ENCODE measurements at places on chromosomes 13 and 19.

GRCh38 chr13:52827839-52828238 is 20.6 kb downstream of the PCDH8 start:
- no peak for DNase-seq

GRCh38 chr13:48158915-48159314 is 64.0 kb upstream of the MED4 start:
- DNase-seq = no peak

DNA sequence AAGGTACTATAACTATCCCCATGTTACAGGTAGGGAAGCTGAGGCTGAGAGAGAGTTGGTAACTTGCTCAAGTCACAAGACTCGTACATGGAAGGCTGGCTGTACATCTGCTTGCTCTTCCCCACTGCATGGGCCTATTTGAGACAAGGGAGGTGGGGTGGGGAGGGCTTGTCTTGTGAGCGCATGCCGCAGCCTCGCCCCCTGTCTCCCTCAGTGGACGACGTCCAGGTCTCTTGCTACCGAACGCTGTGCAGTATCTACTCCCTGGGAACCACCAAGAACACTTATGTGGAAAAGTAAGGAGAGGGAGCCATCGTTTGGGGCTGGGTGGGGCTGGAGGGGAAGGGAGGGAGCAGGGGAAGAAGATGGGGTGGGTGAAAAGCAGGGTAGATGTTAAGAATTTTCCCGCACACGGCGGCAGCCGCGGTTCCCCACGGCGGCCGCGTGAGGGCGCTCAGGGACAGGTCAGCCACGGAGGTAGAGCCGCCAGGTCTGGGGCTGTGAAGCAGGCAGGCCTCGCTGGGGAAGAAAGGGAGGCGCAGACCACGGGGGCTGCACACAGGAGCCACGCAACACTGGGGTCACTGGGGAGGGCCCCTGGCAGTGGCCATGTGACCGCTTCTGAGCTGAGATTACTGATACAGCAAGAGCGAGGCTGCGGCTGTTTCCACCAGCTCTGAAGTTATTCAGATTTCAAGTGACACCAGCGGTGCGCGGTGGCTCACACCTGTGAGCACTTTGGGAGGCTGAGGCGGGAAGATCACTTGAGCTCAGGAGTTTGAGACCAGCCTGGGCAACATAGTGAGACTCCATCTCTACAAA is 81.5 kb downstream of the RYR1 start:
- peak; percentile 49 for DNase-seq

GRCh38 chr13:49649244-49649962 is 21.1 kb downstream of the ARL11 start:
- no peak for DNase-seq

DNA sequence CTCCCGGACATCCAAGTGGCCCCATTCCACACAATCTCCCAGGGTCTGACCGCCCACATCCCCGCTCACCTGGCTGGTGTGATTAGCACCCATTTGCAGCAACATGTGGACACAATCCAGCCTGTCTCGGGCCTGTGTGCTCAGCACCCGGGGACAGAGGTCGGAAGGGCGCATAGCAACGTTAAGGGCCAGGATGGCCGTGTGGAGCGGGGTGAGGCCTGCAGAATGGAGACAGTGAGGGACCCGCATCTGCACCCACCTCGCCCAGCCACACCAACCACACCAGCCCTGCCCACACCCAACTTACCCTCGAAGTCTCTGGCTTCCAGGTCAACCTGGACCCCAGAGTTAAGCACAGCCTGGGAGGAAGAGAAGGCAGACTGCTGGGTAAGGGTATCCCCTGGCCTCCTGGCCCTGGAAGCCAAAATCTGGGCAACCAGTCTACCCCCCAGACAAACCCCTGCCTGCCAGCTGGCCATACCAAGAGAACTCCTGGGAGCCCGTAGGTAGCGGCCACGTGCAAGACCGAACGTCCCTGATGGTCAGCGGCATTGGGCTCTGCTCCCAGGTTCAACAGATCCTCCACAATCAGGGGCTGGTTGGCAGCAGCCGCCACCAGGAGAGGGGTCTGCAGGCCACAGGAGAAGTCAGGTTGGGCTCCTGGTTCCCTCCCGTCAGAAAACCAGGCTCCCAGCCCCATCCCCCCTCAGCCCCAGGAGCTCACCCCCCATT is 4.3 kb downstream of the NFKBID start:
- no peak for DNase-seq

DNA sequence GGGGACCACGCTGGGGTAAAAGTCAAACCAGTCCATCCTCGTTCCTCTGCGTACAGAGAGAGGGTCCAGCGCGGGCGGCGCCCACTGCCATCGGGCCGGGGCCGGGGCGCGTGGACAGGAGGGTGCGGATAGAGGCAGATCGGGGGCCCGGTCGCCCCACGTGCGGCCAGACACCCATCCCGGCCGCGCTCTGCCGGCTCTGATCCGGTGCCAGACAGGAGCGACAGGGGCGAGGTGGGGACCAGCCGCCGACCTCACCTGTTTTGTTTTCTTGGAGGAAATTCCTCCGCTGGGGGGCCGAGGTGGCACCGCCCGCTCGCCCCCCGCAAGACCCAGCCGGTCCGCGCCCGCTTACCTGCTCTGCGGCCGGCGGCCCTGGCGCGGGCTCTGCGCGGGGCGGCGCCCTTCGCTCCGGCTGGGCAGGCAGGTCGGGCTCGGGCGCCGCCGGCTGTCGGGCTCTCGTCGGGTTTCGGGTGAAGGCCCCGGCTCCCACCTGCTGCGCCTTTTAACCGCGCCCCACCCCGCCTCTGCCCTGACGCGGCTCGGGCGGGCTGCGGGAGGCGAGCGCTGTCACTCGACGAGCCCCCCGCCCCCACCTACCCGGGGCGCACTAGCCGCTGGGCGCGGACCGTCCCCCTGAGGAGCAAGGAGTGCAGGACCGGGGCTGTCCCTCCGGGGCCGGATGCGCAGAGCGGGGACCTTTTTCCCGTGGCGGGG is at the start of gene GJB6:
TSS of gene GJB6 (minus strand) at position 481 of the 717 bp plus-strand sequence. CDS start 8,839 bp downstream, outside the sequence.
- no peak for DNase-seq

- DNase-seq = peak; percentile 41
These were observed 949 bp downstream of the RAB3A start for GRCh38 chr19:18202778-18203407.

DNA sequence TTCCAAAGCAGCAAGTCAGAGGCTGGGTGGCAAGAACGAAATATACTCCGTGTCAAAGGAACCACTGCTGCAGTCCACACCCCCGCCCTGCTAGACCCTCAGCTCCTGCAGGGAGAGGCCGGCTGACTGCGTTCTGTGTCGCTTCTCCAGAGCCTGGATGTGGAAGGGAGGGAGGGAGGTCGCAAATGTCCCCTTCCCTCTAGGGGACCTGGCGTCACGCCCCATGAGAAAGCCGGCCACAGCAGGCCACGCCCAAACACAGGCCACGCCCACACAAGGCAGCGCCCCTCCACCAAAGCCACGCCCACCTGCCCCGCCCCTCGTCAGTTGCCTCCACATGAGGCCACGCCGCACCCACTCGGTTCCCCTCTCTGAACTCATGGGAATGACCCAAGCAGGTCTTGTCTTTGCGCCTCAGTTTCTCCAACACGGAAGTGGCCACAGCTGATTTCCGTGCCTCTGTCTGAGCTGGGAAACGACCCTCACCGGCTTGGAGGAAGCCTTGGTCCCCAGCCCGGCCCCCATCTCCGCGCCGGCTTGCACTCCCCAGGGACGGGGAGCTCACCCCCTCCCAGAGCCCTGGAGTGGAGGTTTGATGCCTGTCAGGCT is 38.4 kb upstream of the TCF3 start:
- no peak for DNase-seq

- DNase-seq = no peak
These were observed 5.7 kb downstream of the ACTN4 start for GRCh38 chr19:38653028-38653571.

DNA sequence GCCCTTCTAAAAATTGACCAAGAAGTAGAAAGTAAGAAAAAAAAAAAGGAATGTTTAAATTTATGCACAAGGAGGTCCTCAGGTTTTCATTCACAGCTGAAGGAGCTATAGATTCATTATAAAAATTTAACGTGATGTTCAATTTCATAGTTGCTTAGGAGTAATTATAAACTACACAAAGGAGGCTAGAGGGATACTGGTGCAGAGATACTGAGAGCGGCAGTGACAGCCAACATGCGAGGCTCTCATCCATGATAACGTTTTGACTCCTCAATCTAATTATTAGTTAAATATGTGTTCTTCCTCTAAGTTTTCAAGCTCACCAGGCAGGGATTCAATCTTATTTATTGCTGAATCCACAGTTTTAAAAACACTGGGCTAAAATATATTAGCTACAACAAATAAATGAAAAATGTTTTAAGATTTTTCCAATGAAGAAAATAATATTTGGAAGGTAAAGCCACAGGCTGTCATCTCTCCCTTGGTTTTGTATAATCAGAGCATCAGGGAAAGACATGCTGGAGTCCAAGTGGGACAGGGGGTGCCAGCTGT is 49.8 kb upstream of the TRPC4 start:
- DNase-seq = no peak

DNA sequence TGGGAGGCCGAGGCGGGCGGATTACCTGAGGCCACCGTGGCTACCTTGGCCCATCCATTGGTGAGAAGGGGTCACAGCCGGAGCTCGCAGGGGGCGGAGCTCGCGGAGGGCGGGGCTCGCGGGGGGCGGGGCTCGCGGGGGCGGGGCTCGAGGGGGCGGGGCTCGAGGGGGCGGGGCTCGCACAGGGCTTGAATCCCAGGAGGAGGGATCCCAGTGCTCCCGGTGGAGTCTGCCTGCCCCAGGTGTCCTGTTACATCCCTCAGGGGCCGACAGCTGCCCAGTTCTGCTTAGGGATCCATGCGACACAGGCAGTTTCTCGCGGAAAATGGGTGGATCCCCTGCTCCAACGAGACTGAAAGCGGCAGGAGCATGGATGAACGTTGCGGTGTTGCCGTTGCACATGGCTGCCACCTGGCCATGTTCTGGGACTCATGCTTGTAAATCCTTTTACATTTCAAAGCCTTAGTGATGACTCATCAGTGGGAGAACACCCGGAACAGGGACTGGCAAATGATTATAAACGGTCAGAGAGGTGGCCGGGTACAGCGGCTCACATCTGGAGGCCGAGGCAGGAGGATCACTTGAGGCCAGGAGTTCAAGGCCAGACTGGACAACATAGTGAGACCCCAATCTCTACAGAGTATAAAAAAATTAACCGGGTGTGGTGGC is 25.1 kb downstream of the TMPRSS9 start:
- DNase-seq = peak; percentile 74

DNA sequence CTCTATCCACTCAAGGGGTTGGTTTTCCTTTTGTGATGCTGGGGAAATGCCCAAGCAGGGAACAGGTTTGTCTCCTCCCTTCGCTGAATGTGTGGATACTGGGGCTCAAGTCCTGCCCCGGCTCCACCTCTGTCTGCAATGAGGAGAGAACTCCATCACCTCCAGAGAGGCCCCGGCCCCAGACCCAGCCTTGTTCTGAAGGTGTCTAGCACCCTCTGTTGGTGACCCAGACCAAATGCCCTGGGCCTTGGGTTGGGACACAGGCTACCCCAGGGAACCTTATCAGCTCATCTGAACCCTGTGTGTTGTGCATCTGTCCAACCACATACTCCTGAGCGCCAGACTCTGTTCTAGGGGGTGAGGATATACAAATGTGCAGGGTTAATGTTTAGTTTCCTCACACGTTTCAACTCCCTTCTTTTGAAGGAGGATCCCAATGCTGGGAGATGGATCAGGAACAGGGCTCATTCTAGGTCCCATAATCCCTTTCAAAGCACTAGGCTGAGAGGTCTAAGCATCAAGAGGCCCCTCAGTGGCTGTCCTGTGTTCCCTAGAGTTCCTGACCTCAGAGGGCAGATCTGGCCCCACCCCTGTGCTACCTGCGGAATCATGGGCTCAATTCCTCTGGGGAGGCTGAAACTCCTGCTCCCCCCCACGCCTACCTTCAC is 112.5 kb upstream of the SLC7A1 start:
- DNase-seq = peak; percentile 19

DNA sequence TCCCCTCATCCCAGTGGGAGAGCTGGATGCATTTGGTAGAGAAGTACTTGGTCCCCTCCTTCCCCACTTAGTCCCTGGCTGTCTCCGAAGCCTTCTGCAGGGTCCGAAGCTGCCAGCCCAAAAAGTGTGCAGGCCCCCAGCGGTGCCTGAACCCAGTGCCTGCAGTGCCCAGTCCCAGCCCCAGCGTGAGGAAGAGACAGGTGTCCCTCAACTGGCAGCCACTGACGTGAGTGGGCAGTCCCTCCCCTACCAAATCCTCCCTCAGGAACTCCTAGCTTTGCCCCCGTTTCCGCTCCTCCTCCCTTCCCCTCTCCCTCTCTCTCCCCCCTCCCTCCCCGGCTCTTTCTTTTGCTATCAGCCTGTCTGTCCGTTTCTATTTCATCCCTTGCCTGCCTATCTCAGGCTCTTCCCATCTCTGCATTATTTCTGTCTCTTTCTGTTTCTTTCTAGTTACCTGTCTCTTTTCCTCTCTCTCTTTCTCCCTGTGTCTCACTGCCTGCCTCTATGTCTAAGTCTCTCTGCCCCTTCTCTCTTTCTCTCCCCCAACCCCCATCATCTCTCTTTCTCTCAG is 1.8 kb upstream of the LTBP4 start:
- DNase-seq = no peak

- DNase-seq = no peak
These were observed 8.3 kb downstream of the GTF3A start for GRCh38 chr13:27432611-27433210.

DNA sequence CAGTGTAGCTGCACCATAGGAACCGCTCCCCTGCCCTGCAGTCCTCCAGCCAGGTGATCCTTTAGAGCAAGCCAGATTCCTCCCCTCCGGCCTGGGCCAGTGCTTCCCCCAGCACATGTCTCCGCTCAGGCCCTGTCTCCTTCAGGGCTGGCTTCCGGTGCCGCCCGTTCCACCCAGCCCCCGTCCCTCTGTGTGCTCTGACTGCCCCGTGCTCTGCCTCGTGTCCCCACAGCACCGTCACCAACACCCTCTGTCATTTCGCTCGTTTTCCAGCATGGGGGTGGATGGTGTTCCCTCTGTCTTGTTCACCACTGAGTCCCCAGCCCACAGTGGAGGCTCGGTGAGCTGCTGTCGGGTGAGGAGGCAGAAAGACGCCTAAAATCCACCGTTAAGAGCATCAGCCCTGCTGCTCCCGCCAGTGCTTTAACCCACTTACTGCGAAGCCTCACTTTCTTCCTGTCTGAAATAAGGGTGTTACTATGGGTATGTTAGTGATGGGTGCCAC is 54.5 kb downstream of the TSSK6 start:
- no peak for DNase-seq

DNA sequence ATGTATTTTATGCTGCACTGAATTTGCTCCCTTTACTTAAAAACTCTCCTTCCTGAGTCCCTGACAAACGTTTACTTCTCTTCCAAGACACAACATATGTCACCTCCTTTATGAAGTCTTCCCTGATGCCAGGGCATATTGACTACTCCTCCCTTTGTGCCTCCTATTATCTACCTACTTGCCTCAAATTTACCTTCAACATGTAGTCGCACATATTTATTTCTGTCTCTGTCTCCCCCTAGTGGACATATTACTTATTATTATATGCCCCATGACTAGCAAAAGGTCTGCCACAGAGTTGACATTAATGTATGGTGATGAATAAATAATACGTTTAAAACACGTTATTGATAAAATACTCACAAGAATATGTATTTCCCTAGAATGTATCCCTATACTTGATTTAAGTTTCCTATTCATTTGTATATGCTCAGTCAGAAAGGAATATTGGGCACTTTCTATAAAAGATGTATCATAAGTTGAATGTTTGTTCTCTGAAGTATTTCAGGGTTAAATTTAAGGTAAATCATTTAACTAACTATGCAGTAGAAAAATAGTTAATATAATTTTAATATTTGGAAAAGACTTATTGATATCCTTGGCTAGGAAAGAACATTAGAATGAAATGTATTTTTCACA is 250.3 kb upstream of the ATXN8OS start:
- DNase-seq = peak; percentile 65

All from NCI-H2081 (cell line).